ENCODE measurements at places on chromosomes 5 and 9. TPM values are rescaled to one million over a fixed set of nuclear protein-coding genes. Genes with fewer than 3 reads are reported as not detected.
A peak's percentile ranks its signal among the peaks of the same experiment; 100 is the strongest.

The NEUROG1 gene
- polyA plus RNA-seq = not detected

The ZNF618 gene
- 13.7 TPM for polyA plus RNA-seq

The C1QTNF2 gene
- polyA plus RNA-seq = 21.8 TPM

The TIMD4 gene
- 1.6 TPM for polyA plus RNA-seq

The ENHO gene
- polyA plus RNA-seq = 2.5 TPM

The SLC45A2 gene
- 0.50 TPM for polyA plus RNA-seq

The RANBP3L gene
- 0.39 TPM for polyA plus RNA-seq

The SPINK13 gene
- 0.43 TPM for polyA plus RNA-seq

The TLX3 gene
- polyA plus RNA-seq = not detected

The FRMPD1 gene
- 13.1 TPM for polyA plus RNA-seq

The FBN2 gene
- polyA plus RNA-seq = 82.4 TPM

The ZNG1F gene
- polyA plus RNA-seq = 7.3 TPM

The TAF11L10 gene
- not detected for polyA plus RNA-seq

The CCDC192 gene
- 1.1 TPM for polyA plus RNA-seq

The LRRC19 gene
- 0.12 TPM for polyA plus RNA-seq

The ELAVL2 gene
- polyA plus RNA-seq = 1.1 TPM

The CD14 gene
- 28.4 TPM for polyA plus RNA-seq

The ZDHHC11 gene
- 7.7 TPM for polyA plus RNA-seq

The INSYN2B gene
- polyA plus RNA-seq = 0.36 TPM

The ABLIM3 gene
- 102 TPM for polyA plus RNA-seq

The CDKN2B gene
- 0.31 TPM for polyA plus RNA-seq

DNA sequence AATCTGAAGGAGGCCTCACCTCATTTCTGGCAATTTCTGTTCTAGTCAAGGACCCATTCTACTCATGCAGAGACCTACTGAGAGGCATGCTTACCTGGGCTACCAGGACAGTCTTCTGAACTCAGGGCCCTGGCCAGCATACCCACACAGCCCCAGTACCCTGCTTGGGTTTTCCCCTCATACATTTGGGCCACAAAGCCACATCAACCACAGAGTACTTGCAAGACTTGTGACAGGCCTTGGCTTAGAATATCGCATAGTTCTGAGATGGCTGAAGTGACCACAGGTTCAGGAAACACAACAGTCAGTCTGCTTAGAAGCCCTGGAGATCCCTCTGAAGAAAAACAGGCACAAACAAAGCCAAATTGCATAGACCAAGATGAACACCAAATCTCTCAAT is 758.8 kb upstream of the CDH9 start:
- no peak for DNase-seq

GRCh38 chr5:151104795-151105194 is 24.0 kb upstream of the TNIP1 start:
- DNase-seq = no peak

DNA sequence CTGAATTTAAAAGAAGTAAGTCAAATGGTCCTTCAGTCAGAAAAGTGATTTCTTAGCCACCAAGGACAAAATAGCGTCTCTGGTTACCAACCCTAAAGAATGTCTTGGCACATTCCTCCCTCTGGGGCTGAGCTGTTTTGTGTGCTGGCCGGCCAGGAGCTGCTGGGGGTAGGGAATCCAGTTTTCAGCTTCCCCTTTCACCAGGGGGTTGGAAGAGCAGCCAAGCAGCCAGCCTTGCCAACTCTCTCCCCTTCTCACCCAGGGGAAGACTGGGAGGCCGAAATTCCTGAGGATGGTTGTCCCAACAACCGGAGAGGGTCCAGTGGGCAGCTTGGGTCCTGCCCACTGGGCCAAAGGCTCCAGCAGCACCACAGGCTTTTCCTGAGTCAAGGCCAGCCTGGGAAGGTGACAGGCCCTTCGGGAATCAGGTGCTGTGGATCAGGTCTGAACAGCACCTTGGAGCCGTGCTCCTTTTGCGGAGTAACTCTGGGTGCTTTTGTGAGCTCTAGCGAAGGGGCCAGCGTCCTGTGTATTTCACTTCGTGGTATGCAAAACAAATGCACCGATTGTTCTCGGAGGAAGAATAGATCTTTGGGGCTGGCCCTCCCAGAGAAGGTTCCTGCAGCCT is 4.2 kb downstream of the WWC1 start:
- DNase-seq = no peak

- DNase-seq = no peak
Observed at GRCh38 chr5:142926549-142926948, 156.4 kb downstream of the ARHGAP26 start.

- DNase-seq = no peak
Observed at GRCh38 chr5:68778484-68778883, 315.3 kb upstream of the SLC30A5 start.

GRCh38 chr5:164364237-164365208 is 859.1 kb downstream of the MAT2B start:
- no peak for DNase-seq

DNA sequence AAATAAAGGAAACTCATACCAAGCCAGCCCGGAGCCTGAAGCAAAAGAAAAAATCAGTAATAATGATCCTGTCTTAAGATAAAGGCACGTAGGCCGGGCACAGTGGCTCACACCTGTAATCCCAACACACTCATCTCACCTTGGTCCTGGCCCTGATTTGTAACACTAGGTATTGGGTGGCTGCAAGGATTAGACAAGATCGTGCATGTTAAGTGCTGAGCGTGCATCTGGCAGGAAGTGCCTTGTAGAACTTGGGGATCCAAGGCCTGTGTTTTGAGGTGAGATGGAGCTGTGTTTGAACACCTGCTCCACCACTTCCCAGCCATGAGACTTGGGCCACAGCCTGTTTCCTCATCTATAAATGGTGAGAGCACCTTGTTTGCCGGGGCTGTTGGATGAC is 41.5 kb downstream of the SPRY4 start:
- DNase-seq = no peak

DNA sequence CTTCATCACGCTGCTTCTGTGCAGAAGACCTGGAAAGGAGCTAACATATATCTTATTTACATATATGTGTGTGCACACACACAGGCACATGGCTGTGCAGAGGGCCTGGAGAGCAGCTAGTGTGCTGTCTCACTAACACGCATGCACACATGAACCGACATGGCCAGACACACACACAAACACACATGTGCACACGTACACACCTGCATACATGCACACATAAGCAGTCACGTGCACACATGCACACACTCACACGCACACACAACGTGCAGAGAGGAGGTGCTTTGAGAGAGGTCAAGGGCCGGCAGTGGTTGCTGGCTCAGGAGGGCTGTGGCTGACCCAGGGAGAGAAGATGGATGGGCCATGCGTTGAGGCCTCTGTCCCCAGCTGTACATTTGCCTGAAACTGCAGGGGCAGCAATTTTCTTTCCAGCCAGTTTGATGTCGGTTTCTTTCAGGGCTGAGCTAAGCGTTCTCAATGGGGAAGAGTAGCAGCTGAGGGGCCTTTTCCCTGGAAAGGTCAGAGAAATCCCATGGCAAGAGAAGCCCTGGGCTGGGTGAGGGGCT is 66.7 kb downstream of the OLFM1 start:
- no peak for DNase-seq

DNA sequence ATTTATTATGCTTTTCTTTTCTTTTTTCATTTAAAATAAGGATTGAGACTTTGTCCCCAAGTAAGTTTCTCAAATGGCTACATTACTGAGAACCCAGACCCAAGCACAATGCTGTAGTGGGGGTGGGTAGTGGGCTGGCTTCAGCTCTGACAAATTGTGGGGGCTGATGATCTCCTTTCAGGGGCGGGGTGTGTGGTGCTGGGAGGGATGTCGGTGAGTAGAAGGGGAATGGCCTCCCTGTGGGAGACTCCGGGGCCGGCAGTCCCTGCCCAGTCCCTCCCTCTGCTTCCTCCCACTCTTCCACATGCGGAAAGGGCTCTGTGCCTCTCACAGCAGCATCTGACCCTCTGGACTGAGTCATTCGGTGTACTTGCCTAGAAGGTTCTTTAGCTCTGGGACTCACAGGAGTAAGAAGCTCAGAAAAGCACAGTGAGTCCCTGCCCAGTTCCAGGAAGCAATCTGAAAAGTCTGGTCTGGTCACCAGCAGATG is 14.3 kb downstream of the CD180 start:
- no peak for DNase-seq

- DNase-seq = no peak
Observed at GRCh38 chr5:127028822-127029457, 1.4 kb downstream of the MARCHF3 start.

DNA sequence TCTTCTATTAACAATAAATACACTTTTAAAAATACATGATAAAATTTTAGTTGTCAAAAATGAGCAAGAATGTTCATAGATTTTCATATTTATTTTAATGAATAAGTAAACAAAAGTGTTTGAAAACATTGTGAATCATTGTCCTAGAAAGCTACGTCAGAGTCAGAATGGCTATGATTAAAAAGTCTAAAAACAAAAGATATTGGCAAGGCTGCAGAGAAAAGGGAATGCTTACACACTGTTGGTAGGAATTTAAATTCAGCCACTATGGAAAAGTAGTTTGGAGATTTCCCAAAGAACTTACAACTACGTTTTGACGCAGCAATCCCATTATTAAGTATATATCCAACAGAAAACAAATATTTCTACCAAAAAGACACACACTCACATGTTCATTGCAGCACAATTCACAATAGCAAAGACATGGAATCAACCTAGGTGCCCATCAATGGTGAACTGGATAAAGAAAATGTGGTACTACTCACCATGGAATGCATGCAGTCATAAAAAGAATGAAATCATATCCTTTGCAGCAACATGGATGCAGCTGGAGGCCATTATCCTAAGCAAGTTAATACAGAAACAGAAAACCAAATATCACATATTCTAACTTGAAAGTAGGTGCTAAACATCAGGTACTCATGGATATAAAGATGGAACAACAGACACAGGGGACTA is 49.2 kb upstream of the FBXL17 start:
- peak; percentile 26 for DNase-seq

- DNase-seq = no peak
Observed at GRCh38 chr9:109950710-109951443, 170.9 kb downstream of the PALM2AKAP2 start.

GRCh38 chr9:3464033-3464638 is 61.7 kb downstream of the RFX3 start:
- no peak for DNase-seq

DNA sequence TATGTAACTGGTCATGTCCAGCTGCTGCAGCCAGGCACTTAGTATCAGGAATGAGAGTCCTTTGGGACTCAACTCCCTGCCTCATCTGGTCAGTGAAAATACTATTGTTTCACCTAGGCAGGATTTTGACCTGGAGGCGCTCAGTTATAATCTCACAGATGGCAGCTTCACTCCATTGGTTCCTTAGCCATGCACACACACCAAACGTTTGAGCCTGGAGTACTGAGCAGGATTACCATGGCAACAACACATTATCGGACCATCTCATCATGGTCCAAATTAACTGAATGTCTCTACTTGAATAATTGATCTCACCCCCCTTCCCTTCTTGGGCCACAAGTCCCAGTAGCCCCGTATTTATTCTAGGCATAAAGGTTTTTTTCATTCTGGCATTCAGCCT is 15.0 kb upstream of the SREK1 start:
- no peak for DNase-seq

GRCh38 chr9:89640361-89640760 is 35.5 kb downstream of the GADD45G start:
- peak; percentile 50 for DNase-seq

- DNase-seq = no peak
Observed at GRCh38 chr9:69569738-69570451, 102.3 kb downstream of the APBA1 start.

GRCh38 chr9:15156241-15156640 is 150.8 kb downstream of the TTC39B start:
- no peak for DNase-seq

GRCh38 chr9:81613002-81613812 is 76.1 kb downstream of the TLE1 start:
- peak; percentile 87 for DNase-seq
